Immature natural killer cell (primary cell): ENCODE measurements at places on chromosomes 6 and 20. TPM values are rescaled to one million over a fixed set of nuclear protein-coding genes. Genes with fewer than 3 reads are reported as not detected.

Gene SH3BGRL2
- 3.4 TPM for polyA plus RNA-seq

DNA sequence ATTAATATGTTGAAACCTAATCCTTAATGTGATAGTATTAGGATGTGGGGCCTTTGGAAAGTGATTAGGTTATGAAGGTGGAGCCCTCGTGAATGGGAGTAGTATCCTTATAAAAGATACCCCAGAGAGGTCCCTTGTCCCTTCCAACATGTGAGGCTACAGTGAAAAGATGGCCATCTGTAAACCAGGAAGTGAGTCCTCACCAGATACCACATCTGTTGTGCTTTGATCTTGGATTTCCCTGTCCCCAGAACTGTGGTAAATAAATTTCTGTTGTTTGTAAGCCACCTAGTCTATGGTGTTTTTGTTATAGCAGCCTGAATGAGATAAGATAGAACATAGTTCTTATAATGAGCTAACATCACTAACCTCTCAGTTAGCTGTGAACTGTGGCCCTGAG lies 16.6 kb upstream of the CALHM6 start:
- no peak for DNase-seq

Gene DYNLRB1
- polyA plus RNA-seq: 238 TPM

DNA sequence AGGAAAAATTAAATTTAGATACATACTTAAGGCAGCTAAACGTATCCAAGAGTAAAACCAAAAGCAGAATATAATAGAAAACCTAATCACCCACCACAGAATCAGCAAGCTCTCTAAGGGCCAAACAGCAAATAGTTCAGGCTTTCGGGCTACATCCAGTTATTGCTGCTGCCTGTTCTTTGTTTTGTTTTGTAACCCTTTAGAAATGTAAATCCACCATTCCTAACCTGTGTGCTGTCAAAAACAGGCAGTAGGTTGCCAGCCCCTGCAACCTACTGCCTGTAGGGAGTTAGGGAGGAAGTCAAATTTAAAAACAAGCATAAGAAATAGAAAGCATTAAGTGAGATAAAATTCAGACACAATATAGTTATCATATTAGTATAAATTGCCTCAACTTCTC lies 225.9 kb downstream of the PTPRT start:
- no peak for DNase-seq

Gene C20orf204
- not detected for polyA plus RNA-seq

Gene OR2H2
- polyA plus RNA-seq: not detected

- DNase-seq: no peak
Measured at GRCh38 chr6:11415557-11415956, 122.0 kb upstream of the TMEM170B start.

Gene DEFB127
- not detected for polyA plus RNA-seq

- DNase-seq: no peak
Measured at GRCh38 chr20:46260480-46260879, 47.8 kb downstream of the CDH22 start.

- no peak for DNase-seq
Measured at GRCh38 chr6:139474145-139475108, 100.0 kb upstream of the CITED2 start.

DNA sequence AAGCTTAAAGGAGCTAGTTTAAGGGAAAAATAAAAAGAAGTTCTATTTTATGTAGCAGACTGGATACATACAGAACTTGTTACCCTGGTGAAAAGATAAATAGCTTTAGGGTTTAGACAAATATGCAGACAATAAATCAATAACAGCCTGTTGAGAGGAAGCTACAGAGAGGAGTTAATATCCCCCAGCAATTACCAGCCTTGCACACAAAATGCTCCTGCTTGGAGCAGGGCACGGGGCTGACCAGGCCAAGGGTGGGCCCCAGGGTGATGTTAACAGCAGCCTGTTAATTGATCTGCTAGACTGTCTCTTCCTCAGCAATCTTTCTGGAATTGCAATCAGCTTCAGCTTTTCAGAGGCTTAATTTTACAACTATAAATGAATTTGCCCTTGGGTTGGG lies 125.1 kb upstream of the SOX4 start:
- no peak for DNase-seq

Gene AVP
- polyA plus RNA-seq: not detected

Gene DEFB114
- not detected for polyA plus RNA-seq

GRCh38 chr6:99148111-99148510 lies 200.4 kb upstream of the FBXL4 start:
- no peak for DNase-seq

- DNase-seq: no peak
Measured at GRCh38 chr6:147283460-147283859, 79.2 kb downstream of the STXBP5 start.

Gene ERVFRD-1
- 0.09 TPM for polyA plus RNA-seq

- DNase-seq: no peak
Measured at GRCh38 chr20:64099880-64100565, 7.3 kb downstream of the NPBWR2 start.

Gene ULBP1
- polyA plus RNA-seq: not detected

DNA sequence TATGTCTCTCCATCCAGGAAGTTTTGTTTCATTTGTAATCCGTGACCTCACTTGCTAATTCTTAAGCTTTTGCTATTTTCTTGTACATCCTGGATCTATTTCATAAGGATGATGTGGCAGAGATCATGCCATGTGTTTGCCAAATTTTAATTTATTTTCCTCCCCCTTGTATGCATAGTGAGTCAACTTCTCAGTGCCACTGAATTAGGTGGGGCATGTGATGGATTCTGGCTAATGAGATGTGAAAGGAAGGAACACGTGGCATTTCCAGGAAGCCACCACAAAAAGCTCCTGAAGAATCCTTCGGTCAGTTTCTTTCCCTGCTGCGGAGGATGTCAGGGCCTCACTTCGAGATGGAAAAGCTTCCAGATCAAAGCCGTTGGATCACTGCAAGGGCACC lies 86.2 kb upstream of the PRL start:
- DNase-seq: no peak

DNA sequence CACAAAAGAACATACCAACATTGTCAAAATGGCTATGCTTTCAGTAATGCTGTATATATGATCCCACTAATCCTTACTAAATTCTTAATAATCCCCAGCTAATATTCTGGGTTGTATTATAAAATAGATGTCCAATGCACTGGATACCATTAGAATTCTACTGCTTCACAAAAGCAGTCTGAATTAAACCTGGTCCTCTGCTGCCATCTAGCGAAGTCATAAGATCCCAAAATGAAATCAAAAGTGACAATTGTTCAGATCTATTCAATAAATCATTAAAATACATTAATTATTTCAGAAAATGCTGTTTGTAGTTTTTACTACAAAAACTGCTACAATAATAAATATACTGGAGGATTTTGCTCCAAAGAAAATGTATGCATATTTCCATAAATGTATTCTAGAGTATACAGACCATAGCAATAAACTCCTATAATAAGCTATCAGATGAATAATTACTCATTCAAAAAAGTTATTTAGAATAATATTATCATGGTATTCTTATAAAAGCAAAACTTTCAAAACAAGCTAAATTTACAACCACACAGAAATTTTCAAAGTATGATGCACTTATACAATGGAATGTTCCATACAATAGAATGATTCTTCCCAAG lies 92.6 kb downstream of the RNGTT start:
- DNase-seq: peak; percentile 38

Gene LAMA2
- polyA plus RNA-seq: 1.2 TPM

Gene PDYN
- not detected for polyA plus RNA-seq

DNA sequence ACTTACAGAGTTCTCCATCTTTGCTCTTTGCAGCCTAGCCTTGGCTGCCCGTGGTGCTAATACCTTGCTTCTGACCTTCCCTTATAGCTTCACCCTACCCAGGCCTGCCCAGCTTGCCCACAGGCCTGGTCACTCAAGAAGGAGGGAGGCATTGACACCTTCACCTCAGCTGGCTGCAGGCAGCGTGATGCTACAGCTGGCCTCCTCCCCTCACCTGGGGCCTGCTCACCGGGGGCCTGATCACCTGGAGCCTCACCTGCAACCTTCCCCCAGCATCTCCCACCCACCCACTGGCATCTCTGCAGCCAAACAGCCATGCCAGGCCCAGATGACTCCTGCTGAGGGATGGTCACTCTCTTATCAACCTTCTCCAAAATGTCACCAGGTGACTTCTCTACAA lies 40.4 kb downstream of the CPNE5 start:
- no peak for DNase-seq

GRCh38 chr6:27294409-27294808 lies 17.7 kb downstream of the POM121L2 start:
- DNase-seq: no peak

- DNase-seq: no peak
Measured at GRCh38 chr6:56292505-56293181, 45.3 kb upstream of the COL21A1 start.

Gene SLC22A7
- not detected for polyA plus RNA-seq

- DNase-seq: no peak
Measured at GRCh38 chr6:147991961-147992360, 350.7 kb upstream of the SASH1 start.

Gene ALDH5A1
- 3.6 TPM for polyA plus RNA-seq

DNA sequence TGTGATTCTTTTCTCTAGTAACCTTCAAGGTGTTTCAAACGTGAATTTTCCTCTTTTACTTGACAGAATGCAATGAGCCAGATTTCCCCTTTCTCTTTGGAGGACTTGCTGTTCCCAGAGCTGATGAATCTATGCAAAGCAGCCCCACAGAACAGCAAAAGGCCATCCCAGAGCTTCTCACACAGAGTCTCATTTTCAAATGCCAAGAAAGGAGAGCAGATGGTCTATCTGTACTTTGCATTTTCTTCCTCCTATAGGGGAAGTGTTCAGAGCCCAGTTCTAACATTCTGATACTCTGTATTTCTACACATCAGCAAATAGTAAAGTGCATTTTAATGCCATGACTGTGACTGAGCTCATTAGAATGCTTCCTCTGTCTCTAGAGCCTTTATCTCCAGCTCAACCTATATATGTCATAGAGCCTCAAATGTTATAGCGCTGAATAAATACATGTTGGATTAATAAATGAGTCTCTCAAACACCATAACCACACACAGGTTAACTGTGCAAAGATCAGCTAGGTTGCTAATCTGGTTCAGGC lies 81.8 kb upstream of the EYA4 start:
- no peak for DNase-seq

Gene HCRTR2
- not detected for polyA plus RNA-seq

- DNase-seq: no peak
Measured at GRCh38 chr6:1796706-1797529, 187.2 kb downstream of the FOXC1 start.

- DNase-seq: no peak
Measured at GRCh38 chr6:70547313-70547712, 19.4 kb upstream of the SDHAF4 start.

DNA sequence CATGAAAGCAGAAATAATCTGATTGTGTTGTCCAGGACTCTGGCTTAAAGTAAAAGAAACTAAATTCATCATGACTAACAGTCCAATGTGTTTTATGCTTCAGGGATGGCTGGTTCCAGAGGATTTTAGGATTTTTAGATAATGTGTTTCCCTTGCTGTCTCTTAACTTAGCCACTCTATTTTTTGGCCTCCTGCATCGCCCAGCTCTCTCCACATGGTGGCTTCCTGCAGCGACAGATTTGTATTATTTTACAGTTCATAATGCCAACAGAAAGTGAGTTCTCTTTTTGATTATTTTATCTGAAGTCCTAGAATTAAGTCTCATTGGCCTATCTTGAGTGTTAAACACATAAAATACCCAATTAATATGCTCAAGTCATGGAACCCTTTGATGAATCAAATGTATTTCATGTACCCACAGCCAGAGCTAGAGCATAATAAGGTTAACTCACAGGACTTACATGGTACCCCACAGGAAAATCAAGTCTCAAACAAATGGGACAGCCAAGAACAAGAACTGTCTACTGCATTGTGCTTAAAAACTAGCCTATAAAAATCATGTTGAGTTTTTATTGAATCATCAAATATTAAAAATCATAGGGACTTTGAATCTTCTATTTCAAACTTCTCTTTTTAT lies 582.5 kb downstream of the DOK5 start:
- no peak for DNase-seq

- DNase-seq: no peak
Measured at GRCh38 chr6:93164781-93165180, 254.6 kb downstream of the EPHA7 start.

Gene BHLHE23
- not detected for polyA plus RNA-seq

Gene RNF182
- polyA plus RNA-seq: not detected

Gene RTEL1
- polyA plus RNA-seq: not detected

- DNase-seq: no peak
Measured at GRCh38 chr6:18405477-18406293, 18.5 kb downstream of the RNF144B start.

DNA sequence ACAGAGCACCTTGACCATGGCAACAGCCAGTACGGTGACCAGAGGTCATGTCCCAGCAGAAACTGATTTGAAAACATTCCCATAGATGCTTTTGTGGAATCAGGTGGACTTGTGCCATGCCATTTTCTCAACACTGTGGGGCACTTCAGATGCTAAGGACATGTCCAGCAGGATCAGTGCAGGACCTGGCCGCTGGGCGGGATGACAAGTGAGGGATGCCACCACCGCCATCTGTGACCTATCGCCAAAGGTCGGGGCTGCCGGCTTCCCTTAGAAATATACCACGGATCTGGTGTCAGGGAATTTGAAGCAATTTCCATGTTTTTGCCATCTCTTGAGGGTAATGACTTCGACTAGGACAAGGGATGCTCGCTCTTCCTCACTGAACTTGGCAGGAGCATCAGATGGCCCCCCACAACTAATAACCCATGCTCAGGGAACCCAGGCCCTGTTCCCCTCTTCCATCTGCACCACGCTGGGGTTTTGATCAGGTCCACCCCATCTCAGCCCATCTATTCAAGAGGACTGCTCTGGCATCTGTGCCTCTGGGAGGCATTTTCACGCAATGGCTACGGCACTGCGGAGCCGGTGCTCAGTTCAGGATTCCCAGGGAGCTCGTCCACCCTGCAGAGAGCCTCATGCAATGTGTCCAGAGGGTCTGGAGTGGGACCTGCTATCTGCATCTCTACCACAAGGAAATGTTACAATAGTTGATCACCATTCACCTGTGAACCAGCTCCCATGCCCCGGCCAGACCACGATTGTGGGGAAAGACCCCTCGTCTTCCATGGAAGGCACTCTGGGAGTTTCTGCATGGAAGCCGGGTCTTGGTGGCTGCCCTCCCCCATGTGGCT lies 302.6 kb downstream of the TAF4 start:
- DNase-seq: no peak

- no peak for DNase-seq
Measured at GRCh38 chr6:114304304-114304887, 38.4 kb downstream of the HS3ST5 start.

Gene ROMO1
- 298 TPM for polyA plus RNA-seq

Gene HLA-G
- polyA plus RNA-seq: 3.1 TPM

Gene ISM1
- not detected for polyA plus RNA-seq

- DNase-seq: peak; percentile 31
Measured at GRCh38 chr6:106446287-106446885, 85.9 kb downstream of the CRYBG1 start.

DNA sequence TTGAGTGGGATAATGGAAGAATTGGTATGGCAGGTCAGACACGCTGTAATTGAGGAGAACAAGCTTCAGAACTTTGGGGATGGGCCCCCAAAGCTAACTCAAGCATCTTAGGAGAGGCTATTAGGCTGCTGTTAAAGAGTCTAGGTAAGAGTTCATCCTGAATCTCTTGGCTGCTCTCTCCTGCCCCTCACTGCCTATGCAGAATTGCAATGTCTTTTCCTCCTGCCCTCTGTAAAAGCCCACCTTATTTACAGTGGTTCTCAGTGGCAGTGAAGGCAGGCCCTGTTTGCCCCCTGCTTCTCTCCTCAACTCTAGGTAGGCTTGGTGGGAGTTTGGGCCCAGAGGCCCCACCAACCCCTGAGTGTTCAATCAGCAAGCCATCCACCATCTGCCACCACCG lies 55.0 kb downstream of the LYRM2 start:
- no peak for DNase-seq

Gene NKAPL
- polyA plus RNA-seq: 0.37 TPM

Gene MEP1A
- polyA plus RNA-seq: not detected

- DNase-seq: no peak
Measured at GRCh38 chr6:139173172-139173571, 38.3 kb downstream of the HECA start.
